A549 treated with Mapracorat at 1 μM for 4 hours (cell line): ENCODE measurements at places on chromosomes 4 and X. TPM values are rescaled to one million over a fixed set of nuclear protein-coding genes. Genes with fewer than 3 reads are reported as not detected.

The FAT1 gene
- 143 to 198 TPM (median 152 TPM) in 5 replicates for total RNA-seq

The SMARCA1 gene
- total RNA-seq: 32.9 to 52.6 TPM (median 47.4 TPM) in 5 replicates

The TMEM154 gene
- 0.01 to 0.24 TPM (median 0.14 TPM) in 5 replicates for total RNA-seq

The WDR17 gene
- 1.3 to 3.3 TPM (median 1.9 TPM) in 5 replicates for total RNA-seq

The PLAC1 gene
- 0.48 to 0.80 TPM (median 0.73 TPM) in 5 replicates for total RNA-seq

The ARHGAP10 gene
- 13.9 to 16.4 TPM (median 14.8 TPM) in 5 replicates for total RNA-seq

The PARM1 gene
- total RNA-seq: 0.47 to 0.63 TPM (median 0.56 TPM) in 5 replicates

The CTAG2 gene
- total RNA-seq: not detected in 5 replicates

The ENPEP gene
- total RNA-seq: 0.02 TPM in 1 of 5 replicates, not detected in the others

The FHL1 gene
- total RNA-seq: 23.9 to 26.6 TPM (median 24.7 TPM) in 5 replicates

The MAP7D2 gene
- 5.1 to 6.1 TPM (median 5.7 TPM) in 5 replicates for total RNA-seq

The TXK gene
- total RNA-seq: 0.09 to 0.35 TPM (median 0.23 TPM) in 5 replicates

The GPR143 gene
- total RNA-seq: 0.08 to 0.37 TPM (median 0.24 TPM) in 5 replicates

The CFAP99 gene
- 0.08 to 0.22 TPM (median 0.22 TPM) in 3 of 5 replicates, not detected in the others for total RNA-seq

The IDUA gene
- total RNA-seq: 6.2 to 15.1 TPM (median 13.4 TPM) in 5 replicates

The PIN4 gene
- total RNA-seq: 32.1 to 78.9 TPM (median 37.7 TPM) in 5 replicates

The SPATA4 gene
- total RNA-seq: 0.12 to 0.31 TPM (median 0.27 TPM) in 5 replicates

The NUDT11 gene
- 2.2 to 3.5 TPM (median 2.6 TPM) in 5 replicates for total RNA-seq

The ERAS gene
- total RNA-seq: not detected in 5 replicates

The CXCL11 gene
- total RNA-seq: 0.13 to 0.19 TPM in 2 of 5 replicates, not detected in the others

The CXorf49 gene
- total RNA-seq: not detected in 5 replicates

The SPANXD gene
- total RNA-seq: not detected in 5 replicates

The RNF128 gene
- 0.06 TPM in 1 of 5 replicates, not detected in the others for total RNA-seq

The ZFX gene
- 7.8 to 9.0 TPM (median 8.2 TPM) in 5 replicates for total RNA-seq

The RHOXF2B gene
- not detected in 5 replicates for total RNA-seq

The P2RY8 gene
- 0.02 to 0.03 TPM (median 0.03 TPM) in 3 of 5 replicates, not detected in the others for total RNA-seq

The RHOXF1 gene
- total RNA-seq: not detected in 5 replicates

The DGKQ gene
- total RNA-seq: 4.2 to 9.0 TPM (median 8.1 TPM) in 5 replicates

The LANCL3 gene
- 0.01 TPM in 1 of 5 replicates, not detected in the others for total RNA-seq

The ABCG2 gene
- total RNA-seq: 17.1 to 18.0 TPM (median 17.4 TPM) in 5 replicates

The ZNF280C gene
- total RNA-seq: 2.4 to 2.9 TPM (median 2.6 TPM) in 5 replicates

The UNC5C gene
- 0.01 to 0.02 TPM in 2 of 5 replicates, not detected in the others for total RNA-seq

The FATE1 gene
- not detected in 5 replicates for total RNA-seq

The TAF7L gene
- total RNA-seq: 0.05 to 0.20 TPM (median 0.13 TPM) in 5 replicates

The SSX1 gene
- total RNA-seq: not detected in 5 replicates

The CLDN34 gene
- not detected in 5 replicates for total RNA-seq

The DCHS2 gene
- total RNA-seq: 0.02 to 0.09 TPM in 2 of 5 replicates, not detected in the others

The WNK3 gene
- total RNA-seq: 0.01 to 0.09 TPM (median 0.05 TPM) in 5 replicates

The ZNF141 gene
- total RNA-seq: 2.2 to 2.6 TPM (median 2.5 TPM) in 5 replicates

The LIMCH1 gene
- total RNA-seq: 34.0 to 51.3 TPM (median 46.4 TPM) in 5 replicates

The CLTRN gene
- total RNA-seq: 0.73 to 1.2 TPM (median 0.93 TPM) in 5 replicates

The NIPAL1 gene
- 0.71 to 0.92 TPM (median 0.81 TPM) in 5 replicates for total RNA-seq

The SLC2A9 gene
- 0.61 to 0.86 TPM (median 0.62 TPM) in 5 replicates for total RNA-seq

The NPY5R gene
- not detected in 5 replicates for total RNA-seq

The TMEM187 gene
- 4.3 to 7.9 TPM (median 6.0 TPM) in 5 replicates for total RNA-seq

The GPAT3 gene
- 27.7 to 34.1 TPM (median 30.5 TPM) in 5 replicates for total RNA-seq

The IQCM gene
- not detected in 5 replicates for total RNA-seq

The HS6ST2 gene
- total RNA-seq: 0.05 to 0.09 TPM (median 0.06 TPM) in 4 of 5 replicates, not detected in the other

The TLR10 gene
- total RNA-seq: 0.05 TPM in 2 of 5 replicates, not detected in the others

The CFI gene
- total RNA-seq: 0.46 to 0.97 TPM (median 0.69 TPM) in 5 replicates

The FAM47A gene
- total RNA-seq: not detected in 5 replicates
